ENCODE measurements at places on chromosomes 16 and 17.

- no peak for DNase-seq
Measured at GRCh38 chr16:87092958-87093357, 224.2 kb downstream of the C16orf95 start.

GRCh38 chr17:10114931-10115535 lies 83.4 kb downstream of the GAS7 start:
- DNase-seq: peak; percentile 93

DNA sequence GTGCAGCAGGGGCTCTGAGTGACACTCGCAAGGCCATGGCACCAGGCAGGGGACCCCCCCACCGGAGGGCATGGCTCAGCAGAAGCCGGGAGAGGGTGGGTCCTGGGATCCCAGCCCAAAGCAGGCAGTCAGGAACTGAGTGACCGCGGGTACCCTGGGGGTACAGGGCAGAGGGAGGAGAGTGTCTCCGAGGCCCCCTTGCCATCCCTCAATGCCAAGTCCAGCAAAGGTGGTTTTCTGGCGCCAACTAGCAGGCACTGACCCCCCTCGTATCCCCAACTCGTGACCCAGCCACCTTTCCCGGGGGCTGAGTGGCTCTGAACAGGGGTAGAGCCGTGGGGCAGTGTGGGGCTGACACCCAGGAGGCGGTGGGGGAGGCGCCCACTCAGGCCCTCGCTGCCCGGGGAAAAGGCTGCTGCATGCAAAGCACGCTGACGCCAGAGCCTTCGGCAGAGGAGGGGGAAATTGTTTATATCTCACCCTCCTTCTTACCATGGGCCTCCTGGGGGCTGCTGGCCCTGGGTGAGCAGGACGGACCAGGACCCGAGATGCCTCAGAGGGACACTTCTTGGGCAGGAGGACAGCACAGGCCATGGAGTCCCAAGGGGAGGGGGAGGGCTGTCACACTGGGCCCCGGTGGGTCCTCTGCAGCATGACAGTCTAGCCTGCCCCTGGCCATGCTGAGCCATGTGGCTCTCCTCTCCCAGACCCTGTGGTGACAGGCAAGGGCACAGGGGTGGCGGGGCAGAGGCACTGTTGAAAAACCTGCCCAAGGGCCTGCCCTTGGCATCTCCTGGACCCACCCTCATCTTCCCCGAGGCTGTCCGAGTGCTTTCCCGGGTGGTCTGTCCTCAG lies 14.6 kb upstream of the ENPP7 start:
- DNase-seq: no peak

GRCh38 chr17:12625092-12625491 lies 40.6 kb upstream of the MYOCD start:
- no peak for DNase-seq

DNA sequence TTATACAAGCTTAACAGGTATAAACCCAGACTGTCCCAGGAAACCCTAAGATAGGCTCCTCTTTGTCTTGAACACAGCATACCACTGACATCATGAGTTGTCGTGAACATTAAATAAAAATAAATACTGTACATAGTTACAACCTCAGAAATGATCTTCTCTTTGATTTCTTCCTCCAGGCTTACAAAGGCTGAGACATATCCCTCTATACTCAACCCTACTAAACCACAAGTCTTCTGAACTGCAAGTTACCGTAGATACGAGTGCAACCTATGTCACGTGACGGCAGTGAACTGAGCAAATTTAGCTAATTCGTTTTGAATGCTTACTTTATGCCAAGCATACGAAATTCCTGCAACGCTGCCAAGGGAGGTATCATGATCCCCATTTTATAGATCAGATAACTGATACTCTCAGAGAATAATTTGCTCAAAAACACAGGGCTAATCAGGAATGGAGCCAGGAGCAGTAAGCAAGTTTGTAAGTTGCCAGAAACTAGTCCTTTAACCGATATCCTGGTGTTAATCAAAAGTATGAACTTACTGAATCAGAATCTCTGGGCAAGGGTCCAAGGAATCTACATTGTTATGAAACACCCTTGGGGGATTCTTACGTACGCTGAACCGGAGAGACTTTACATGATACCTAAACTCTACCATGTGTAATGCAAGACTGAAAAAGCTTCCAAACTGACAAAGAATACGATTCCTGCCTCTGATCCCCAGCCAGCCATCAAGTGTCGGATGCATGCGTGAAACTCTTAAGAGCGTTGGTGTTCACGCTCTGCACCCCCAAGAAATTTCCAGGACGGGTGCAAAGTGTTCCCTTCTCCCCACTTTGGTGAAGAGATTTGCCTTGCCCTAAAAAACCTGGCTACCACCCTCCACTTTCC lies 106.2 kb downstream of the XYLT1 start:
- peak; percentile 85 for DNase-seq

DNA sequence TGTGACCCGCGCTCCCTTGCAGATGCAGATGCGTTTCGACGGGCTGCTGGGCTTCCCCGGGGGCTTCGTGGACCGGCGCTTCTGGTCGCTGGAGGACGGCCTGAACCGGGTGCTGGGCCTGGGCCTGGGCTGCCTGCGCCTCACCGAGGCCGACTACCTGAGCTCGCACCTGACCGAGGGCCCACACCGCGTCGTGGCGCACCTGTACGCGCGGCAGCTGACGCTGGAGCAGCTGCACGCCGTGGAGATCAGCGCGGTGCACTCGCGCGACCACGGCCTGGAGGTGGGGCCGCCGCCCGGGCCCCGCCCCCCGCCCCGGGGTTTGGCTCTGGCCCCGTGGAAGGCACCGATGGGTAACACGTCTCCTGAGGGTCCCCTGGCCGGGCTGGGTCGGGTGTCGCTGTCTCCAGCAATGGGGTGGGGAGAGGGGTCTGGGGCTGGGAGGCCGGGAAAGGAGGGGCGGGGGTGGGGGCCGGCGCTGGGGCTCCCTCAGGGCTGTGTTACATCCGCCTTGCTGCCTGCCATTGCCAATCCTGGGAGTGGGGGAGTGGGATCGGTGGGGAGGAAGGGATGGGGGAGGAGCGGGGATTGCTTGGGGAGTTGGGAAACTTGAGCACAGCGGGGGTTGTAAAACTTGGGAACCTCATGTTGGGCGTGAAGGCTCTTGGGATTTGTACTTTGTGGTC lies 737 bp downstream of the NUDT16L1 start:
- no peak for DNase-seq

DNA sequence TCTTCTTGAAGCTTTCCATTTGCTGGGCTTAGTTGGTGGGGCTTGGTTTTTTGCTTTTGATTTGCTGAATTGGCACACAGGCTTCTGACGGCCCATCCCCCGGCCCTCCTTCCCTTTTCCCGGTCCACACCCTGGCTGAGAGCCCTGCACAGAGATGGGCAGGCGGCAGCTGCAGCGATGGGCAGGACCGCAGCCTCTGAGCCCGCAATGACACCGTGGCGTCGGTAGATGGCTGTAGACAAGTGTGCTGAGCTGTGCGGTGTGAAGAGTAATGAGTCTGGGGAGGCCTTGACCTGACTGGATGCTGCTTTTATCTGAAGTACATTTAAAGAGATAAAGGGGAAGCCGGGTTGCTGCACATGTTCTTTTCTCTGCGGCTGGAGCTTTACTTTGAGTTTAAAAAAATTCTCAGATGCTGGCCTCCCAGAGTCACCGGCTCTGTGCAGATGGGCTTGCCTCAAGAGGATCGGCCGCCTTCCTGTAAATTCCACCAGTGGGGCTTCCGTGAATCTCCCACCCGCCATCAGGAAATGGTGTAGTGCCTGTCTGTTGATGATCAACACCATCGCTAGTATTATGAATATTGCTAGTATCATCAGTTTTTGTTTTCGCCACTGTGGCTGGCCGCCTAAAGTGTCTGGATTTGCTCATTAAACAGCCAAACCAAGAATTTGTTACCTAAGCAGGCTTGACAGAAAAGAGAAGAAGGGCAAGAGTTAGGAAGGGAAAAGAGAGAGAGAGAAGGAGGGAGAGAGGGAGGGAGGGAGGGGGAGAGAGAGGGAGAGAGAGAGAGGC lies 245.6 kb upstream of the RBFOX1 start:
- DNase-seq: no peak

GRCh38 chr16:88468275-88469129 lies 15.4 kb downstream of the ZFPM1 start:
- no peak for DNase-seq

GRCh38 chr16:81607006-81607405 lies 162.4 kb downstream of the CMIP start:
- no peak for DNase-seq

DNA sequence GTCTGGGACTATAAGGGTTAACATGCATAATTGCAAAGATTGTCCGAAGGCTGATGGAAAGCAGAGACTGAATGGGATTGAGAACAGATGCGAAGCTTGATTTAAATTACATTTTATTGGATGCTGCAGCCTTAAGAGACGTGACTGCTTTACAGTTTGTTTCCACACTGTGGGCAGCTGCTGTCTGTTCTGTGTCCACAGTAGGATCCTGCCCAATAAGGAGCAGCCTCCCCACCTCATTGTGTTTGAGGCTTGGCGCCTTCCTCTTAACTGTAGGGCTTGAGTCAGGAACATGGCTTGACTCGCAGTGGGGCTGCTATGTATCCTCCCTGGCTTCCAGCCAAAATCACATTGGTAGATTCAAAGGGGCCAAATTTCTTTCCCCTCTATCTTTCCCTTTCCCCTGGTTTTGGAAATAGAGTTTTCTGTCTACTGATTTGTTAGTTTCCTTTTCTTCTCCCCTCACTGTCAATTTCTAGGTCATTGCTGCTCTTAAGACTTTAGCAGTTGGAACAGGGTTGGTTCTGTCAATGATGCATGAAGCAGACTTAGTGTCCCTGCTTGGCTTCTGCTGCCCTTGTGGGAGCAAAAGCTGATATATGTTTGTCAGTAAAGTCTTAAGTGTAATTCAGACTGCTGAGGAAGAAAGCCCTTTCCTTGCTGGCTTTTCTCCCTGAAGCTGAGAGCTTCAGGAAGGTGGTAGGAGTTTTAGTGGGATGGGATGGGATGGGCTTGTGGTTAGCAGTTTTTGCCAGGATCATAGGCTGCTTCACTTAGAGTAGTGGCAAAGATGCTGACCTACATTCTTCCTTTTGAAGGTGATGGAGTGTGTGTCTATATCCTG lies 5.0 kb upstream of the RARA start:
- no peak for DNase-seq

DNA sequence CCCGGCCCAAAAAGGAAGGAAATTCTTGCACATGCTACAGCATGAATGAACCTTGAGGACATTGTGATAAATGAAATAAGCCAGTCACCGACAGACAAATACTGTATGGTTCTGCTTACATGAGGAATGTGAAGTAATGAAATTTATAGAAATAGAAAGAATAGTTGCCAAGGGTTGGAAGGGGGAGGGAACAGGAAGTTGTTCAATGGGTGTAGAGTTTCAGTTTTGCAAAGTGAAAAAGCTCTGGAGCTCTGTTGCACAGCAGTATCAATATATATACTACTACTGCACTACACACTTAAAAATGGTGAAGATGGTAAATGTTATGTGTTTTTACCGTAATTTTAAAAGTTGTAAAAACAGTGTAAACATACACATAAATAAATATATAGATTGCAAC lies 43.7 kb downstream of the PKD1L3 start:
- DNase-seq: no peak

- no peak for DNase-seq
Measured at GRCh38 chr16:85858984-85859817, 39.8 kb upstream of the IRF8 start.

GRCh38 chr17:40659911-40660310 lies 5.1 kb downstream of the KRT222 start:
- no peak for DNase-seq

GRCh38 chr17:31256936-31257335 lies 40.1 kb downstream of the OMG start:
- no peak for DNase-seq

GRCh38 chr17:16232391-16232790 lies 15.4 kb downstream of the PIGL start:
- no peak for DNase-seq

GRCh38 chr17:73613271-73614233 lies 30.7 kb downstream of the SDK2 start:
- no peak for DNase-seq

DNA sequence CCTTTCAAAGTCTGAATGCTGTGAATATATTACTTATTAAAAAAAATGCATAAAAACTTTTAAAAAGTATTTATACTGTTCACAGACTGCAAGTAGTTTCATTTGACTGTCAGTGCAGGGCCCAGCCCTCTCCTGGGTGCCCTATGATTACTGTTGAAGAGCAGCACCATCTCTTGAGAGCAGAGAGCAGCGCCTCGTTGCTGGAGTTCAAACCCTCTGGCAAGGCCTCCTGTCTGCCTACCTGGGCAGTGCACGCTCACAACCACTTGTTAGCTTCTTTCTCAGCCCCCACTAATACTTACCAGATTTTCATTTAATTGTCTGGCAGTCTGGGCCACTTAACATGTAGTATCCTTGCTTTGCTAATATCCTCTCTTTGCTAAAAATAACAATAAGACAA lies 233.4 kb downstream of the PHKB start:
- no peak for DNase-seq

GRCh38 chr16:27660507-27660906 lies 110.6 kb downstream of the KATNIP start:
- no peak for DNase-seq

DNA sequence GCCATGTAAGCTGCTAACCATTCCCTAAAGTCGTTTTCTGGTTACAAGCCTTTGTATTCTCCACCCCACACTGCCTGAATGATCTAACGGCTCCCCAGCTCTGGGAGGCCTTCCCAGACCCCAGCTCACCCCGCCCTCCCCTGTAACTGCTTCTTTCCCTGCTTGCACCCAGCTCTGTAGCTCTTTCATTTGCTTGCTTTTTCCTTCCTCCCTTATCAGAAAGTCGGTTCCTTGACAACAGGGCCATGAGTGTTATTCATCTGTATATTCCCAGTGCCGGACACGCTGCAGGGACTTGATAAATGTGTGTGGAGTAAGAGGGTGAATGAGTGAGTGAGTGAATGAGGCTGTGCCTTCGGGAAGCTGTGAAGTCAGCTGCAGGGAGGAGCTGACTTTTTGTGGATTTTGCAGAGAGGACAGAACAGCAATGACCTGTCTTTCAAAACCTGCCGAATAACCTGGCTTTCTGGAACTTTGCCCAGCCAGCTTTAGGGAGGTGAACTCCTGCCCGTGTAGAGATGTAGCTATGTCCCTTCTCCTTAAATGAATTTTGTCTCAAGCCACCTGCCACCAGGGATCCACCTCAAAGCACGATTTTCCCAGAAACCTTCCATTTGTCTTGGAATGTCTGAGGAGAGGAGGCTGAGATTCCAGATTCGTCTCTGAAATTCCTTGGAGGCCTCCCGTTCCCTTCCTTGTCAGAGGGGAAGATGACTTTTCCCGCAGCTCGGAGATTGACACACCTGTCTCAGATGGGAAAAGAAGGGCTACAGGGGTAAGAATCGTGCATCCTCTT lies 20.0 kb upstream of the CACNG4 start:
- DNase-seq: no peak

GRCh38 chr17:64500487-64500859 lies 3.6 kb upstream of the POLG2 start:
- no peak for DNase-seq
